ENCODE measurements at places on chromosomes 11 and 22.

DNA sequence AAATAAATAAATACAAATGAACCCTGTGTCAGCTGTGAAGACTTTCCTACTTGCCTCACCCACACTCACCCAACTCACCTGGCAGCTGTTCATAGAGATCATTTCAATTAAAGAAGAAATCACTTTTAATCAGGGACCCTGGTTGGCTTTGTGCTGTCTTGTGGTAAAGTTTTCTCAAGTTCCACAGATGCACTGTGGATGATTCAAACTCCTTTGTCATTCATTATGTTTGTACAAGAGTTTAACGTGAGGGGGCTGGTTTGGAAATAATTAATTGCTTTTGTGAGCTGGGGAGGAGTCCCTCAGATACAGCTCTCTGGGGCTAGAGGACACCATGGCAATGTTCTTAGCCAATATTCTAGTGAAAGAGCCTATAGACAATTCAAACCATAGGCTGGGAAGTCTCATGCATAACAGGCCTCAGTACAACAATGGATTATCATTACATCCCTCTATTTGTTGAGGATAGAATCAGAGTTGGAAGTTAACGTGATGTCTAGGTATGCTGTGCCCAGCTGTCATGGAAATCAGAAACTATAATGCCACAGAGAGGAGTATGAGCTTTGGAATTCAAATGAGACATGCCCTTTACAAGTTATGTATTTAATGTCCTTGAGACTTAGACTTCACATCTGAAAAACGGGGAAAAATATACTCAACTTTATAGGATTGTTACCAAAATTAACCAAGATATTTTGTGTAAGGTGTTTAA lies 698.5 kb downstream of the KCNA4 start:
- DNase-seq, result no peak

DNA sequence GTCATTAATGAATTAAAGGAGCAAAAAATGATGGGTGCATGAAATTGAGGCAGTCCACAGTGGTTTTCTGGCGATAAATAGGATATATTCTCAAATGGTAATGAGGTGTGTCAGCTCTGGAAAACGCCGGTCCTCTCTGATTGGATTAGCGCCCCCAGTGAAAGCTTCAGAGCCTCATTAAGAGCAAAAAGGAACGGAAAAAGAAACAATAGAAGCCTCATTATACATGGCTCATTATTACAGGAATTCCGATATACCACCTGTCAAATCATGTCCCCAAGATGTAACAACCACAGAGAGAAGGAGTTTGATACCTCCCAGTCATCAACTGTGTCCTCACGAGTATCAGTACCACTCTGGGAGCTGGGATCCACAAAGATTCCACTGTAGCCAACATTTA lies 175.7 kb upstream of the PITPNB start:
- DNase-seq, result no peak

DNA sequence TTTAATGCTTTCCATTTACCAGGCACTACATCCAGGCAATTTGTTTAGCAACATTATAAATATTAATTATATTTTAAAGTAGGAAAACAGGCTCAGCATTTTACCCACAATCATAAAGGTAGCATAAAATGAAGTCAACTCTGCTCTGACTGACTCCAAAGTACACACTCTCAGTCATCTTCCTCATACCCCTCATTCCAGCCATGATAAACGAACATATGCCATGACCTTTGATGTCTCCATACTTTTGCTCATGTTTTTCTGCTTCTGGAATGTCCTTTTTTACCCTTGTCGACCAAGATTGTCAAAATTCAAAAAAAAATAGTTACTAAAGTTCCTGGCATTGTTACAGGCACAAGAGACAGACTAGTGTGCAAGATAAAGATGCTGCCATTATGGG lies 77.7 kb upstream of the SOX6 start:
- DNase-seq, result no peak

- no peak for DNase-seq
These were observed 89.2 kb downstream of the PLEKHA7 start for GRCh38 chr11:16924826-16925560.

GRCh38 chr11:106077609-106078455 lies at the start of gene AASDHPPT:
TSS of gene AASDHPPT (plus strand) at chr11:106077662. CDS start at chr11:106077711, 49 bp downstream.
- no peak for DNase-seq

DNA sequence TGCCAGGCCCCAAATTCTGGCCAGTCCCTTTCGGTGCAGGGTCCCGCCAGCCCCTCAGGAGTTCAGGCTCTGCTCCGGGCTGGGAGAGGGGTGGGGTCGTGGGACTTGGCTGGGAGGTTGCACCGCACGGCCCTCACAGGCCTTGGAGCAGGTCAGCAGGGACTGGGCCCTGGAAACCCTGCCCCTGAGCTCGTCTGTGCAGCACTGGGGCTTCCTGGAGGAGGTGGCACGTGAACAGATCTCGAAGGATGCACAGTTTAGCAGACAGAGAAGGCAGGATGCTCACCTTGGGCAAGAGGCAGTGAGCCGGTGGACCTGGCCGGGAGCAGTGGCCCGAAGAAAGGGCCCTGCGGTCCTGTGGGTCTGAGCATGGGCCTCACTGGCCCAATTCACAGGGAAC lies 70.0 kb downstream of the WNT7B start:
- DNase-seq, result no peak

DNA sequence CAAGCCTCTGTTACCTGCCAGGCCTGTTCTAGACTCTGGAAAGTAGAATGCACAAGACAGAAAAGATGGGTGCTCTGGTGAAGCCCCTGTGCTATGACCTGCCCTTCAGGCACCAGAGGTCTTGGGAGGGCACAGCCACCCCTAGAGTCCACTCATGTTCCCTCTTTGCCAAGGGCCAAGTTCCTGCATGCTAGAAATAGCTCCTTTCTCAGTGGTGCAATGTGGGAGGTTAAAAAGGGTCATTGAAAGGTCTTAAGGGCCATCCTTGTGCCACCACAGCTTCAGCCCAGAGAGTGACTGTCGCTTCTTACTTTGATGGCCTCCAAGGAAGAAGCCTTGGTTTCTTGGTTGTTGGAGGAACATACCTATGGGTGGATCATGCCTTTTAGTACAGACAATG lies 84.6 kb upstream of the PARVA start:
- DNase-seq, result no peak

DNA sequence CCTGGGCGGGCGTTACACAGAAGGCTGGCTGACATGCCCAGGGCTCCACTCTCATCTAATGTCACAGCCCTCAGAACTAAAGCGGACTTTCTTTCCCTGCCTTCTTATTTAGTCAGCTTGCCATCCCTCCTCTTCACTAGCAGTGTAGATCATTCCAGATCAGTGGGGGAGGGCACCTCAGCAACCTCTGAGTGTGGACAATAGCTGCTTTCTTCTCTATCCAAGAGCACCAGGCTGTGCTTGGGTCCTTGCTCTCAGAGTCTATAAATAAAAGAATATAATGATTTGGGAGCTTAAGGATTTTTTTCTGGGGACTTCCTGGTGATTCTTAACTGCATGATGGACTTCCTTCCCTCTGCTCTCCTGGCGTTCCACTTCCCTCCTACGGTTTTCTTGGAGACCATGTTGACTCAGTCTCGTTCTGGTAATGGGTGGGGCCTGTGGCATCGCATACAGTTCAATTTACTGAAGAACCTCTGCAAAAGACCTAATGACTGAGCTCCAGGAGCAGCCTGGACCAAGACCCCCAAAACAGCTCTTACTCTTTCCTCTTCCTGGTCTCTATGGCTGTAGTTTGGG lies 2.9 kb upstream of the HMBS start:
- DNase-seq, result no peak

- DNase-seq, result no peak
These were observed 232.4 kb downstream of the MIAT start for GRCh38 chr22:26889802-26890201.

GRCh38 chr11:8237453-8237852 lies 26.2 kb downstream of the LMO1 start:
- DNase-seq, result no peak

DNA sequence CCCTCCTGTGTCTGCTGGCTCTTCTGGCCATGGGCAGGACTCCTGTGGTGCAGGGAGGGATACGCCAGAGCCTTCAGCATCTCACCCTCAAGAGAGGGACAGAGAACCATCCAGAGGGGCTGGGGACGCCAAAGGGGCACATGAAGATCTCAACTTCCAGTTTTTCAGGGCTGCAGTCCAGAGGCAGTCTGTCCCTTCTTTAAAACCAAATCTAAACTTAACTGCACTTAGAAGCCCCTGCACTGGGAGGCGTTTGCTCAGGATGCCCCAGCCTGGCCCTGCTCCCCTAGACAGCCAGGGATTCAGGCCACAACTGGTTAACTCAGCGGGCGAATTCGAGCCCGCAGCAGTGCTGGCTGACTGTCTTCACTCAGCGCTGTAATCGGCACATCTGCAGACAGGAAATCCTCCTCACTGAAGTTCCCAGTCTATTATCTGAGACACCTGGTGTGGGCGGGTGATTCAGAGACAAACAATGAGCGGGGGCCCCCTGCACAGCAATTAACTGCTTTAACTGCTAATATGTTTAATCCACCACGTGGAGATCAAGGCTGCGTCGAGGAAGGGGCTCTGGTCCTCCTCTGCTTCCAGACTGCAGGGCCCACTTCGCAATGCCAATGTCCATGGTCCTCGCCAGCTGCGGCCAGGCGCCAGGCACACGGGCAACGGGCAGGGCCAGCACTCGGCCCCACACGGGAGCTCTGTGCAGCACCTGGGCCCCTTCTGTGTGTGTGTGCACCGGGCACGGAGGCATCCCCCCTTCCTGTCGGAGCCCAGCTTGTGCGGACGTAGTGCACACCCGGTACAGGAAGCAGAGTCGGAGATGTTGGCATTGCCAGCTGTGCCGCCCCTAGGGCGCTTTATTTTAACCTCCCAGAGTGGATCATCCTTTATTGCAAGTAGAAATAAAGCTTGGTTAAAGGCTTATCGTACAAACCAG lies 36.9 kb upstream of the GNB1L start:
- peak; percentile 74 for DNase-seq

DNA sequence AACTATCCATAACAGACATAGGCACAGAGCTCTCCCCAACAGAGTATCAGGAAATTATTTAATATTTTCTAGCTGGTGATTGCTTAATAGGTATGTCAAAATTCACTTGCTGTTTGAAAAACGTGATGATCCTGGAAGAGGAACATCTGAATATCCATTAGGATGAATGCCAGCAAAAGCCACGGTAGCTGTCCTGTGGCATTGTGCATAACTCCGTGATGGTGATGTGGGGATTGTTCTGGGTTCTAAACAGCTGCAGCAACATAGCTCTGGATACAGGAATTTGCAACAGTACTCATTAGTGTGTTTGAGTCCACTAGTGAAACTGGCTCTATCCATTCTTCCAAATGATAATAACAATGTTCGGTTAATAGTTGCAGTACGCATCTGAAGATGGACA lies 78.8 kb downstream of the C11orf65 start:
- DNase-seq, result no peak

DNA sequence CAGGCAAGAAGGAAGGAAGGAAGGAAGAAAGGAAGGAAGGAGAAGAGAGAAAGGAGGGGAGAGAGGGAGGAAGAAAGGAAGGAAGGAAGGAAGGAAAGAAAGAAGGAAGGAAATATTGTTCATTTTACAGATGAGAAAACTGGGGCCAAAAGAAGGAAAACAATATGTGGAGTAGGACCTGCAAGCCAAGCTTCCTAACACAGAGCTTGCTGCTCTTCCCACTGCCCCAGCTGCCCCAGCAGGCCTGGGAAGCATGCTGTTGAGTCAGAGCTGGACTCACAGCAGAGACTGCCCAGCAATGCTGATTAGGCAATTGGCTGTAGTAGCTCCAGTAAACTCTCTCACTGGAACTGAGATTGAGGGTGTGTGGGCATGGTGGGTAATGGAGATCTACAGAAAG lies 42.6 kb upstream of the SMCO4 start:
- DNase-seq, result no peak

- no peak for DNase-seq
These were observed 387.5 kb upstream of the NARS2 start for GRCh38 chr11:78961937-78962701.

DNA sequence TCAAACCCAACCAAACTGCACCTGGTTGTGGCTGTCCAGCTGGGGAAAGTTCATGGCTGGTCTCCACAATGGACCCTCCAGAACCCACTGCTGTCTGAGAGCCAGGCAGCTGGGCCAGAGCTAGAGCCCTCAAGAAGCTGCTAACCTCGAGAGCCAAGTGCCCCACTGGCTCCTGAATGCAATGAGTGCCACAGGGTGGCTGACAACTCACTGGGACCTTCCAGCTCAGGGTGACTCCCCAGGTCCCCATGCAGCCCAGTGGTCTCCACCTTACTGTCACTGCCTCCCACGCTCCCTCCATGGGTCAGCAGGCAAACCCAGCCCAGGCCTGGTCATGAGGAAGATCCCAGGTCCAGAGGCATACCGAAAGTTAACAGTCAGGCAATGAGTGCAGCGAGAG lies 8.0 kb upstream of the CHST1 start:
- no peak for DNase-seq

DNA sequence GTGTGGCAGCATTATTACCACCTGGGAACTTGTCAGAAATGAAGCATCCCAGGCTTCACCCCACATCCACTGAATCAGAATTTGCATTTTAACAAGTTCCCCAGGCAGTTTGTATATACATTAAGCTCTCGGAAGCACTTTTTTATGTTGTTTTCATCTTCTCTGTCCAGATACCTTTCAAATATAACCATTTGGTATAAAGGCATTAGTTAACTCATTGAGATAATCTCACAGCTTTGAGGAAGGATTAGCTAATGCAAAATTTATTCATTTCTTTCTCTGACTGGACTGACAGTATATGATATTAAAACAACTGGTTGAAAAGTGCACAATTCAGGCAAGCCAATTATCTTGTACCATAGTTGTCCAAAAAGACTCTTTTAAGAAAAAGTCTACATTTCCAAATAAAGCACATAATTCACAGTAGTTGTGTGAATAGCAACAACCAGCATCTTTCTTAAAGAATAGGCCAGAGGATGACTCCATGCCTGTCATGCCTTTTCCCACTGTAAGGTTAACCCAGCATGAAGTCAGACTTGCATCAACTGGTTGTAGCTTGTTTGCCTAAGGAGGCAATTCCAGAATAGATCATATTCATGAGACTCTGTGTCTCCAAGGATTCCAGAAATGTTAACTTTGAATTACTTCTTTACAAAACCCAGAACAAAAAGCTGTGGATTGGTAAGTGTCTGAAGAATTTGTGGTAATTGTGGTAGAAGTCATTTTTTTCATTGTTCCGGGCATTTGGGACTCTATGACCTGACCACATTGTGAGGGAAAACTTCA lies 254.3 kb upstream of the SESN3 start:
- DNase-seq, result no peak

DNA sequence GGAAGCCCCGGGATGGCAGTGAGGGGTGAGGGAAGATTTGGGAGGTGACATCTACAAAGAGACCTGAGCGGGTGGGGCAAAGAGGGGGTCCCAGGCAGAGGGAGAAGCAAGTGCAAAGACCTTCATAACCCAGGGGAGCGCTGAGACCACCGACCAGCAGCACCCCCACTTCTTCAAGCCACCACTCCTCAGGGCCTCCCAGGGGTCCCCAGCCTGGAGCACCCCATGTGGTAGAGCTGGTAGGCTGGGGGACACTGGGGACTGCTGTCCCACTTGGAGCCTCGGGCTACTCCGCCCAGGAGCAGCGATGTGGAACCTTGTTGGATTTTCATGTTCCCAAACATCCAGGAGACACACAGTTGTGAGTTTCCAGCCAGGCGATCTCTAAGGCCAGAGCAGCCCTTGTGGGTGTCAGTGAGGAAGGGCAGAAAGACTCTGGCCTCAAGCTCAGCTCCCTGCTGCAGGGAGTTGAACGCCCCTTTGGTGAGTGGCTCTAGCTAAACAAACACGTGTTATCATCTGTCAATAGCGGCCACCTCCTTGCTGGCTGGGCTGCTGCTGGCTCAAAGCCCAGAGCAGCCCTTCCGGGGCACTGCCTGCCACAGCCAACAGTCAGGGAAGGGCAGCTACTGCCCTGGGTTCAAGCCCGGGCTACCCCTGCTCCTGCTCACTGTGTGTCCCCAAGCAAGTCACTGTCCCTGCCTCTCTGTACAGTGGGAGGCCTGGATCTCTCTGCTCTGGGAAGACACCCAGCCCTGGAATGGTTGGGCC lies 25.7 kb upstream of the CHKA start:
- no peak for DNase-seq

Data from activated CD4-positive, CD25-positive, alpha-beta regulatory T cell treated with anti-CD3 and anti-CD28 coated beads, Interleukin-2, amount 50 U/mL, for 16 hours (primary cell).